ENCODE measurements at places on chromosomes 2 and 18. TPM values are rescaled to one million over a fixed set of nuclear protein-coding genes. Genes with fewer than 3 reads are reported as not detected.

Gene ID2
- total RNA-seq = 6.4 TPM

DNA sequence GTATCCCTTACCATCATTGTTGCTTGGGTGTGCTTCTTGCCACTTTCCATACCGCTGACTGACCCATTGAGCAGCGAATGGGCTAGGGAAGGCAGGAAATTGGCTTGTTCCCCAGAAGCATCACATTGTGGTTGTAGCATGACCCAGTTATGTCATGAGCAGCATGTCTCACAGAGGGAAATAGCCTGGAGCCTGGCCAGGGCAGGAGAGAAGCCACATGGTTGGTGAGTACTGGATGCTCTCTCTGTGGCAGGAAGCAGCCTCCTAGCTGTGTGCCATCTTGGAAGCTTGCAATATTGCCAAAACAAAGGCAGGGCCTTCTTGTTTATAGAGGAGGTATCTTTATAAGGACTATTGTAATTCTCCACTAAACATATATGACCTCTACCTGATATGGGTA lies 482.6 kb downstream of the PIK3C3 start:
- no peak for DNase-seq
- no peaks in the 10 kb centered on the region for H3K27me3 ChIP-seq
- no peaks in the 10 kb centered on the region for H3K4me1 ChIP-seq
- H3K4me3 ChIP-seq = no peak overlapping the region

DNA sequence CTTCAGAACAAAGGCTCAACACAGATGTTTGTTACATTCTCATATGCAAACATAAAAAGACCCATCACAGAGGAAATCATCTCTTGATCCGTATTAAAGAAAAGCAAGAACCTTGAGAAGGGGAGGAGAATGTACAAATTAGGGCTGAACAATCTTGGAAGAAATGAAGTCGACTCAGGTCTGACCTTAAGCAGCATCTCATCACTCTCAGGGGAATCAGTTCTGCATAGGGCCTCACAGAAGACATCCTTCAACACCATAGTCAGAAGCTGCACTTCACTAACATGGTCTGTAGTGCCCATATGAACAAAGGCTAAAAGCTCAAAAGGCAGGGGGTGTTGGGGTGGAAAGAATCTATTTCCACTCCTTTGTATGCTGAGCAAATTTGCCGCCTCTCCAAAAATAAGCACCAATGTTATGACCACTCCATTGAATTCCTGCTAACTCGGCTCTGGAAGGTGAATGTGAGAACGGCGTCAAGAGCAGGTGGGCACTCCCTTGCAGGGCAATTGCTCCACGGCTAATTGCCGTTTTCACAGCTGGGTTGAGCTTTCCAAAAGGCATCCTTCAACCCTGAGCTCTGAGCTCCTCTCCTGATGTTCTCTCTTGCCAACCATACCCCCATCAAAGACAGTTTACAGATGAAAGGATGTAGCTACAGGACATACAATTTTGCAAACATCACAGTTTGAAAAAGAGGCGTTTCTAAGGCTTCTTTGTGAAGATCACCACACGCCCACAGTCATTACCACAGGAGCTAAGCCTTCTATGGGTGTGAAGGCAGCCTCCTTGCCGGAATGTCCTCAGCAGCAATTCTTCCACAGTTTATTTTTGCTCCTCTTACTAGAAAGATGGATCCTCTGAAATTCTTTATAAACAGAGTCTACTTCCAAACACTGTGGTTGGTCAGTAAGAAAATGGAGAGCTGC lies 10.0 kb downstream of the KLF7 start:
- DNase-seq = no peak
- H3K27ac ChIP-seq = peak overlapping the region; percentile 26
- peaks cover 9% of the 10 kb centered on the region for H3K36me3 ChIP-seq
- H3K4me3 ChIP-seq = peak overlapping the region; percentile 9
- no peaks in the 10 kb centered on the region for H3K27me3 ChIP-seq
- H3K4me1 ChIP-seq = peaks cover 74% of the 10 kb centered on the region

DNA sequence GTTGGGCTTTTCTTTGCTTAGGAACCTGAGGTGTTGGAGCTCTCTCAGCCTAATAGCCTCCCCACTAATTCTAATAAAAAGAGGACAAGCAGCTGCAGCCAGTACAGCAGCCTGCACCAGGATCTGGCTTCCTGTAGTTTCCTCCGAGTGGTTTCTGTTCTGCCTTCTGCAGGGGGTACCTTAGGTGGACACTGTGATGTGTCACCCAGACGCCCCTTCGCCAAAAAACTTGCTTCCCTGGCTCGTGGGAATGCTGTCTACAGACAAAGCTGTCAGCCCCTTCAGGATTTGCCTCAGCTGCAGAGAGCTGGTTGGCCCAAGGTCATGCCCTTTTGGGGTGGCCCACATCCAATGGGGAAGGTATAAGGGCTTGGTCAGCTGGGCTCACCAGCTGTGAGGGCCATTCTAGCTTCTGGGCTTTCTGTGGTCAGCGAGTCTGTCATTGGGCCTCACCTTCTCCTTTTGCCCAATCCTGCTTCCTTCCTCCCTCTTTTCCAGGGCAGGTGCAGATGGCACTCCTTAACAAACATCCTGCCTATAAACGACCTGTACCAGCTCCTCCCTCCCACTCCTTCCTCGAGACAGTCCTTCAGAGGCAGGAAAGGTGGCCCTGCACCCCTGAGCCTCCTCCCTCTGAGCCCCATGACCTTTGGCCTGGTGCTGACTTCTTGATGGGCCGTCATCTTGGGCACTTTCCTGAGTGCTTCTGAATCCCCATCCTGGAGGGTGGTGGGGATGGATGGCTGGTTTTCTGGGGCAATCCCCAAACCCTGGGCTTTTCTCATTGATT lies 44.0 kb upstream of the ROCK2 start:
- no peaks in the 10 kb centered on the region for H3K36me3 ChIP-seq
- no peak overlapping the region for H3K4me3 ChIP-seq
- DNase-seq = no peak
- H3K4me1 ChIP-seq = no peaks in the 10 kb centered on the region
- no peaks in the 10 kb centered on the region for H3K27me3 ChIP-seq
- no peak overlapping the region for H3K27ac ChIP-seq

Gene RGPD4
- total RNA-seq = 0.07 TPM

DNA sequence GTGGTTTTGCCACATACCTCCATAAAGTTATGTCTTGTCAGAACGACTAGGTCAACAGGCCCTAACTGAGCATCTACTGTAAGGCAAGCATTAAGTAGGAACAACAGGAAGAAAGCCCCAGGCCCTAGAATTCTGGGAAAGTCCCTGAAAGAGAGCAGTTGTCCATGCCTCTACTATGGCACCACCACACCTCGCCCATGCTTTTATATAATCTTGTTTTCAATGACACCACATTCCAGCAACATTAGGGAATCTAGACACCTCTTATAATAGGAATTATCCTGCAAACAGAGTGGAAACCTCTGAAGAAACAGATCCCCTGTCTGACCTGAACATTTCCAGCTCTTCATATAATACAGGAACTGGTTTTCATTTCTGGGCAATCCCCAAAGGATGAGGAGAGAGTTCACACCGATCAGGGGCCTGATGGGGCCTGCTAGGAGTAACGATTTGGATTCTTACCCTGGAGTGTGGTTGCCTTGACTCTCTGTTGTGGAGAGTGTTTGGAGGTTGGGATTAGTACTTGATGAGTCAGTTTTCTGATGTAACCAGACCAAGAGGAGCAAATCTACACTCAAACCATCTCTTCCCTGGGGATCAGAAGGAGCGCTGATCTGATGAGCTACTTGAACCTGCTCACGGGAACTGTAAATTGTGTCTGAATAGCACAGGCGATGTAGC lies 31.9 kb upstream of the CEP68 start:
- peaks cover 58% of the 10 kb centered on the region for H3K4me1 ChIP-seq
- H3K27ac ChIP-seq = peak overlapping the region; percentile 63
- DNase-seq = no peak

DNA sequence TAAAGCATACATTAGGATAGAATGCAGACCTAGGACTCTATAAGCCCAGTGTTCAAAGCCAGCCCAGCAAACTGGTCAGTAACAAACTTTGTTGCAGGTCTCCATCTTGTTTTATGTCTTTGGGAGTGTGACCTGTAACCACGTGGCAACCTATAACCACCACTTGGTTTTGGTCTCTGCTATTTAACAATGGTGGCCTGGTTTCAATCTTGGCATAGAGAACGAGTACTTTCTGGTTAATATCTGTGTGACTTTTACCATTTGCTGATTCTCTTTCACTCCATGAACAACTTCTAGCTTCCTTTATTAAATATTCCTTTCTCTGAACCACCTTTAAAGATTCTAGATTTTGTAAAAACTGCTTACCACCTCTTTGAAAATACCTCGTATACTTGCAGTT lies 118.5 kb downstream of the KCNS3 start:
- H3K4me3 ChIP-seq = no peak overlapping the region
- no peaks in the 10 kb centered on the region for H3K4me1 ChIP-seq
- H3K36me3 ChIP-seq = no peaks in the 10 kb centered on the region

DNA sequence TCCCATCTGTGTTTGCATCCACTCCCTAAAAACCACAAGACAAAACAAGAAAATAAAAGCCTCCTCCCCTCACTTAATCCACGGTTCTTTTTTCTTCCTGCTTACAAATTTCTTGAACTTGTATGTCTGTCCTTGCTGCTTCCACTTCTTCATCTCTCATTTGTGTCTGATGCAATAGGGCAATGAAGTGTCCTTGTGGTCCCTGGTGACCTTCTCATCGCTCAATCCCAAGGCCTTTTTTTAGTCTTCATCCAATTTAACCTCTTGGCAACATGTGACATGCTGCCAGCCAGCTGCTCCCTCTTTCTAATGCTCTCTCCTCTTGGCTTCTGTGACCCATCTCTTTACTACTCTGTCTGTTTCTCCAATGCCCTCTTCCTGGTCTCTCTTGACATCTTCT lies 87.6 kb downstream of the SEMA4F start:
- no peak overlapping the region for H3K27ac ChIP-seq
- no peaks in the 10 kb centered on the region for H3K36me3 ChIP-seq
- H3K4me1 ChIP-seq = no peaks in the 10 kb centered on the region
- H3K4me3 ChIP-seq = no peak overlapping the region

DNA sequence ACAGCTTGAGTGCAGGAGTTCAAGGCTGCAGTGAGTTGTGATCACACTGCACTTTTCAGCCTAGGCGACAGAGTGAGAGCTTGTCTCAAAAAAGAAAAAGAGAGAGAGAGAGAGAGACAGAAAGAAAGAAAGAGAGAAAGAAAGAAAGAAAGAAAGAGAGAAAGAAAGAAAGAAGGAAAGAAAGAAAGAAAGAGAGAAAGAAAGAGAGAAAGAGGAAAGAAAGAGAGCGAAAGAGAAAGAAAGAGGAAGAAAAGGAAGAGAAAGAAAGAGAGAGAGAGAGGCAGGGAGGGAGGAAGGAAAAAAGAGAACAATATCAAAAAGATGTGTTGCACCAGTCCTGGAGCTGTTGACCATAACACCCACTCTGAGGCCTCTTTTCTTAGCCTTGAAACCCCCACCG lies 89.8 kb upstream of the MBOAT2 start:
- H3K4me1 ChIP-seq = peaks cover 5% of the 10 kb centered on the region
- no peak overlapping the region for H3K4me3 ChIP-seq
- DNase-seq = no peak
- no peaks in the 10 kb centered on the region for H3K36me3 ChIP-seq
- no peak overlapping the region for H3K27ac ChIP-seq

DNA sequence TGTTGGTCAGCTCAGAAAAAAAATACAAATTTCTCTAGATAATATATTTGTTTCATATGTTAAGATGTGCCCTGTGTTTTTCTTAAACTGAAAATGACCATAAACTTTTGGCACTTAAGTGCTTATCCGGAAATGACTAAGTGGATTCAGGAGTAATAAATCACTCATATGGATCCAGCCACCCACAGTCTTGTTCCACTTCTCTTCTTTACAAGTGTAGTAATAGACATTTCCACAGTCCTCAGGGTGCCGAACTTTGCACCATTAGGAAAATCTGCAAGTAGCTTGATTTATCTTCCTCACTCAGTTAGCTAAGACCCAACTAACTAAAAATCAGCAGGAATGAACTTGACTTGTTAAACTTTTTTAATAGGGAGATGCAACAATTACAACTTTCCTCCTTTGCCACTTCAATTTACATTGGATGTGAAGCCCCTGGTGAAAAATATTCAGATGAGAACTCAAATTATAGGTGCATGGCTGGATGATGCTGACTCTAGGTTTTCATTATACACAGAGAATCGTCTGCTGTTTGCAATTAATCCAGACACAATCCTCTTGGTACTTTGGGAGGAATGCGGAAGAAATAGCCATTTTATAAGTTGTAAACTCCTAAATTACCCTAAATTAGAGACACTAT lies 322.5 kb downstream of the ARHGAP15 start:
- peaks cover 54% of the 10 kb centered on the region for H3K36me3 ChIP-seq
- no peak for DNase-seq
- peaks cover 10% of the 10 kb centered on the region for H3K4me1 ChIP-seq
- no peaks in the 10 kb centered on the region for H3K27me3 ChIP-seq
- no peak overlapping the region for H3K27ac ChIP-seq

DNA sequence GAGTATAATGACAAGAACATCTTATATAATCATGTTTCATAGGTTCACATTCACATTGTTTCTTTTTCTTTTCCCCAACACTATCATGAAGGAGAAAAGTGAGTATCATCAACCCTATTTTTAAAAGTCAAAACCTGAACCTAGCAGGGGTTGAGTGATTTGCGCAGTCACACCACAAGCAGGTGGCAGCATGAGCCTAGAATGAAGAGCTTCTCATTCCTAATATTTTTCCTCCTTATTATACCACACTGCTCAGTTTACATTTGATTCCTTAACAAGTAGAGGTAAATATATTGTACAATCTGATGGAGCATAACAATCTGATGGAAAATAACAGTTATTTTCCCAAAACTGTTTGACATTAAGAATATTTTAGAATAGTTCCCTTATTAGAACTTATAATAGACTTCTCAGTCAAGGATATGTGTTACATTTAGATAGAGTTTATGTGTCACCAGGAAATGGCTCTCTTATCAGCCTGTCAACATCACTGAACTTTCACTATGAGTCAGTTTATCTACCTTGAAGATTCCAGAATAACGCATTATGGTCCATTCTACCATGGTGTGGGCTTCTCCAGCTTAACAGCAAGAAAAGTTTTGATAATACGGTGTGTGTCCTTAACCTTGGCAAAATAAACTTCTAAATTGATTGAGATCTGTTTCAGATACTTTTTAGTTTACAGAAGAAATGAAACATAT lies 119.5 kb downstream of the NEB start:
- no peaks in the 10 kb centered on the region for H3K27me3 ChIP-seq
- peaks cover 3% of the 10 kb centered on the region for H3K4me1 ChIP-seq
- no peak overlapping the region for H3K27ac ChIP-seq
- DNase-seq = no peak

DNA sequence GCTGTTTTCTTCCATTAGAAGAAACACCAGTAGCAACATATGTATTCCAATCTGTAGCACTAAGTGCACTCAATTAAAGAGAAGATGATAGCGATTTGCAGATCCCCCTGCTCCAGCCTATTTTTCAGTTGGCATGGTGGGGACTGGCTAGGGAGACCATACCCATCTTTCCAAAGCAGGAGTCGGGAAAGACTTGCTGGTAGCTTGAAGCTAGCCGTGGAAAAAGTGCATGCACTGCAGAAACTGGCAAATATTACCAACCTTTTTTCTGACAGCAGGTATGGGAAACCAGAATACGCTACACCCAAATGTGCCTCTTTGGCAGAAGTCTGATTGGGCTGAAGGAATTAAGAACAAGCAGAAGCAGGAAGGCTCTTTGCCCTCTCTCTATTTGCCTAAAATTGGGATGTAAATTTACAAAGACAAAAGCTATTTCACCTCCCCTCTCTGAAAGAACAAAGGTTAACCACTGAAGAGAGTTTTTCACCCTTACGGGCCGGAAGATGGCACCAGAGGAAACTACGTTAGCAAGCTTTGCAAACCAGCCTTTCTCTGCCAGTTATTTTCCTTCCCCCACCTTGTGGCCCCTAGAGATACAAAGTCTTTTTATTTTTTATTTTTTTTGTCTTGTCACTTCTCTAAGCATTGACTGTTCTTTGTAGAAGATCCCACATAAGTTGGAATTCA lies 273.1 kb downstream of the DLGAP1 start:
- H3K4me1 ChIP-seq = no peaks in the 10 kb centered on the region
- DNase-seq = no peak
- H3K4me3 ChIP-seq = no peak overlapping the region
- no peaks in the 10 kb centered on the region for H3K27me3 ChIP-seq
- H3K27ac ChIP-seq = no peak overlapping the region

All from activated B cell treated with CpG ODN at 0.5 μM for 24 hours (primary cell).